ENCODE measurements at places on chromosomes 1 and 21.

GRCh38 chr1:210076620-210077019 lies 138.6 kb downstream of the SYT14 start:
- no peak for DNase-seq

DNA sequence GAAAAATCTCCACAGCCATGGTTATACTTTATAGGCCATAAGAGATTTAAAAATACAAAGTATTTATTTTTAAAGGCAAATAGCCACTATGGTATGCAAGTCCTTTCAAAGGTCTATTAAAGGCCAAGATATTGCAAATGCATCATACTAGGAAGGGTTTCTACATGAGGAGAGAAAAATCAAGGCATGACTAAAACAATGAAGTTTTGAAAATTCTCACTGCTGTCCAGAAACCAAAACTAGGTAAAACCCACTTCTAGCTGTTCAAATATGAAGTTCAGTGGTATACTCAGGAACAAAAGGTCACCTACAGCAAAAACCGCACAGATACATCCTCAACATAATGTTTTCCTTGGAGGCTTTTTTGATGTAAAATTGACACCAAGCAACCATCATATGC lies 75.0 kb downstream of the EPS15 start:
- peak; percentile 70 for DNase-seq

DNA sequence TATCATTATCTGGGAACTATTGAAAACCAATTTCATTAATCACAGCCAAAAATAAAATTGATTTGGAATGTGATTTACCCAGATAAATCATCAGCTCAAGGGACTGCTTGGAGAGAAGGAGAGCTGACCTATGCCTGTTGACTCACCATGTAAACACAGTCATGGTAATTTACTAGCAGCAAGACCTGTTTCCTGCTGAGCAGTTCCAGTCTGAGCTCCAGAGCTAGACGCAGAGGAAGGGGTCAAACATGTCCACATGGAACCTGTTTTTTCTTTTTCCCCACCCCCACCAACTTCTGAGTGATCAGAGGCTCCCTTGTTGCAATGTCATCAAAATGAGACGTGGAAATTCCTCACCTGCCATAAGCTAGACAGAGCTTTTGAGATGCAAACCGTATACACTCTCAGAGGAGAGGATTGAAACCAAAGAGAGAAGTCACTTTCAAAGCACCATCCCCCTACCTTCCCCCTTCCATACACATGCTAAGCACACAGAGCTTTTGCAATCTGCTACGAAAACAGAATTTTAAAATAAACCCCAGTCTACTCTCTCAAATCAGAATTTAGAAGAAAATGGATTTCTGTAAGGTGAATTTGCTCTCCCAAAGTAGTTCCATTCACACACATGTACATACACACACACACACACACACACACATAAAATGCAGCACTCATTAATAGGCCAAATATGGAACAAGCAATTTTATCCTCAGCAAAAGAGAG lies 55.9 kb upstream of the PTGFRN start:
- peak; percentile 89 for DNase-seq

GRCh38 chr1:185401019-185401418 lies 84.0 kb upstream of the IVNS1ABP start:
- peak; percentile 85 for DNase-seq

DNA sequence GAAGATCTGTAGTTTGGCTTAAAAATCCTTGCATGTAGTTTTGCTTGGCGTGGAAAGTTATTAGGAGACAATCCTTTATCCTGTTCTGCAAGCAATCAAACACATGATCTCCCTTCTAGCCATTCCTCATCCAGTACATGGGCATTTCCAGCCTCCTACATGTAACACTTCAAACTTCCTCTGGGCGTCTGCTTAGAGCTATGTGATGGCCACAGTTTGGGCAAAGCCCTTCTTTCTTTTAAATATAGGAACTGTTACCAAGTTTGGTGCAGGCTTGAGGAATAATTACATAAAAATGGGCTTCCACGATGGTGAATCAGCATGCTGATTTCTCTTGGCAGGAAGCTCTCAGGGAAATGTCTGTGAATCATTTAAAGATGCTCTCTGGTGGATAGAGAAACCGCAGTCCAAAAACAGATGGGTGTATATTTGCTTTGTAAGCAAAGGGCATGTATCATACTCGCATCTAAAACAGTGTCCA lies 176.9 kb upstream of the FMN2 start:
- DNase-seq: peak; percentile 81

GRCh38 chr1:8870616-8871538 lies 7.6 kb downstream of the ENO1 start:
- DNase-seq: no peak

GRCh38 chr1:184188037-184188436 lies 136.5 kb downstream of the TSEN15 start:
- no peak for DNase-seq

DNA sequence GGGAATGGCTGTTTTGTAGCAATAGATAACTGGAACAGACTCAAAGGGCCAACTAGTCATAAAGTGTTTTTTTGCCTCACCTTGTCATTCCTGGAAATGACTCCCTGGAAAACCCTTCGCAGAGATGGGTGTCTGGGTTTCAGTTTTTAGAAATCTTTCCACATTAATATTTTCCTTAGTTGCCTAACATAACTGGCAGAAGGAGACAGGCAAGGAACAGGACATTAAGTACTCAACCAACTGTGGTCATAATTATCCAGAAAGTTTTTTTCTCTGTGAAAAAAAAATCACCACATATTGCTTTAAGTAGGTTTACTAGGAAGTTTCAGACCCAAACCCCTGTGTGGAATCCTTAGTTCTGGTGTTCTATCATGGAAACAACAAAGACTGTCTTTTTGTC lies 3.4 kb upstream of the CMPK1 start:
- no peak for DNase-seq

DNA sequence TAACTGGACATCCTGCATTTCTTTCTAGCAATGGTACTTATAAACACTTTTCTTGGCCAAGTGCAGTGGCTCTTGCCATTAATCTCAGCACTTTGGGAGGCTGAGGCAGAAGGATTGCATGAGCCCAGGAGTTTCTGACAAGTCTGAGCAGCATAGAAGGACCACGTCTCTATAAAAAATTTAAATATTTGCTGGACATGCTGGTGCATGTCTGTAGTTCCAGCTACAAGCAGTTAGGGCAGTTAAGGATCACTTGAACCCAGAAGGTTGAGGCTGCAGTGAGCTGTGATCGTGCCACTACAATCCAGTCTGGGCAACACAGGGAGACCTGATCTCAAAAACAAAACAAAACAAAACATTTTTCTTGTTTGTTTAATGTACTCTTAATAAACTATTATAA lies 434.0 kb downstream of the PLA2G4A start:
- no peak for DNase-seq

DNA sequence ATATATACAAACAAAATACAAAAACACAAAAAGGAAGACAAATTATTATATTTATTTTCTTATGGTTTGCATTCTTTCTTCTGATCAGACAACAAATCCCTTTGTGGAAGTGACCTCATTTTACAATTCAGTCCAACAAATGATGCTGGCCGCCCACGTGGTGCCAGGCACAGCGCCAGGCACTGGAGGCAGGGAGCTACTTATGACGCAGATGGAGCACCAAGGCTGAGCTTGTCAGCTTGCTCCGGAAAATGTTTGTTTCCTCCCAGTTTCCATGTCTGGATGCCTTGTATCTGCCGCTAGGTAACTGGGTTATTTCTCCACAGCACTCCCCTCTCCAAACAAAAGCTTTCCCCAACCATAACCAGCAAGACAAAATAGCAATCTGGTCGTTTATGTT lies 30.7 kb upstream of the CD34 start:
- peak; percentile 42 for DNase-seq

GRCh38 chr1:36172983-36173382 lies 17.0 kb downstream of the MAP7D1 start:
- peak; percentile 86 for DNase-seq

DNA sequence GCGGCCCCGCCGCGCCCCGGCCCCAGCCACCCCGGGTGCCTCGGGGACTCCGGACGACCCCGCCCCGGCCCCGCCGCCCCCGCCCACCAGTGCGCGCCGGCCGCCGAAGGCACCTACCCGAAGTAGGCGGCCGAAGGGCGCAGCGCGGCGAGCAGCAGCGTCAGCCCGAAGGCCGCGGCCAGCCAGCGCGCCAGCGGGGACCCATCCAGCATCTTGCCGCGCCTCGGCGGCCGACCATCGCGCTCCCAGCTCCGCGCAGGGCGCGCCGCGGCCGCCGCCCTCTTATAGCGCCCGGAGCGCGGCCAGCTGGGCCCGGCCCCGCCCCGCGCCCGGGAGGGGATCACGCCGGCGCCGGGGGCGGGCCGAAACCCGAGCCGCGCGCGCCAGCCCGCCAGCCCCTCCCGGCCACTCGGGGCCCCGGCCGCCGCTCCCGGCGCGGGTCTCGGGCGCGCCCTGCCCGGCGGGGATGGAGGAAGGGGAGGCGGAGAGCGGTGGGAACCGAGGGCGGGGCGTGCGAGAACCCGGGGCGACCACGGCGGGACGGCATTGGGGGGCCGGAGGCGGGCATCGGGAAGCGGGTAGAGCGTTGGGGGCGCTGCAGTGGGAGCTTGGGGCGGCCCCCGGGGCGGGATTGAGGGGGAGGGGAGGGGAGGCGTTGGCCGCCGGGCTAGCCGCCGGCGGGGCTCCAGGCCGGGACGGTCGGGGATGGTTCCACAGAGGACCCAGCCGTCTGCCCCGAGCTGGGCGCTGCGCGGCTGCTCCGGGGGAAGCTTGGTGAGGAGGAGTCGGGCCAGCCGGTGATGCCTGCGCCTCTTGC lies at the start of gene WNT9A:
Gene WNT9A (minus strand): TSS at position 257 of the 817 bp plus-strand sequence. CDS start 45 bp downstream, at position 212.
- DNase-seq: peak; percentile 52

GRCh38 chr1:169610108-169610507 lies 19.8 kb downstream of the SELP start:
- no peak for DNase-seq

- peak; percentile 34 for DNase-seq
Measured at GRCh38 chr1:217747156-217747769, 116.1 kb downstream of the SPATA17 start.

DNA sequence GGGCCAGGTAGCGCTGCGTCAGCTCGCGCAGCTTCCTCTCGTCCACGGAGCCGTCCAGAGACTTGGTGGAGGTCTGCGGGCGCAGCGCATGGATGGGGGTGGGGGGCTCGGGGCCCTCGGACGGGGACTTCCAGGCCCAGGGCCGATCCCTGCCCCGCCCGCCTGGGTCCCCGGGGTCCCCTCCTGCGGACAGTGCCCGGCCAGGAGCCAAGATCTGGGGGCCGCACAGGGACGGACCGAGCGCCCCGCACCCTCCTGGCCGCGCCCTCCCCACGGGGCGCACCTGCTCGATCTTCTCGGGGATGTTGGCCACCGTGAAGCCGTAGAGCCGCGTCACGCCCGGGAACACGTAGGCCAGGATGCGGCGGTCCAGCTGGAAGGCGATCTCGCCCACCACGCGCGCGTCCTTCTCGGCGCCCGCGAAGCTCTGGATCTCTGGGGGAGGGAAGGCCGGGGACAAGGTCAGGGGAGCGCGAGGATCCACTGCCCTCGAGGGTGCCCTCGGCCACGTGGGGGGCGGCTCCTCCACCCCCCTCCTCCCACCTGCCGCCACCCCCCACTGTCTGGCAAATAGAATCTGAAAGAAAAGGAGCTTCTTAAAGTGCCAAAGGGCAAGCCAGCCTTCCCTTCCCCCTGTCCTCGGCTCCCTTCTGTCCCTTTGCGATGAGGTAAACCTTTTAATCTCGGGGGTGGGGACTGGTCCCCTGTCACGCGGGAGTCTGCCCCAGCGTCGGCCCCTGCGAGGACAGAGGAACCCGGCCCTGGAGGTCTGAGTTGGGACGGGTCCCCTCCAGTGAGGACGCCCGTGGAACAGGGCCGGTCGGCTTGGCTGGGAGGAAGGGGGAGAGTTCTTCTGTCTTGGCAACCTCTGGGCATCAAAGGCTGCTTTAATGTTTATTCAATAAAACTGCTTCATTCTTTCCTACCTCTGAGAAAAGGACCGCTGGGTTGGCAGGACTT lies 6.5 kb upstream of the FTCD start:
- DNase-seq: no peak

DNA sequence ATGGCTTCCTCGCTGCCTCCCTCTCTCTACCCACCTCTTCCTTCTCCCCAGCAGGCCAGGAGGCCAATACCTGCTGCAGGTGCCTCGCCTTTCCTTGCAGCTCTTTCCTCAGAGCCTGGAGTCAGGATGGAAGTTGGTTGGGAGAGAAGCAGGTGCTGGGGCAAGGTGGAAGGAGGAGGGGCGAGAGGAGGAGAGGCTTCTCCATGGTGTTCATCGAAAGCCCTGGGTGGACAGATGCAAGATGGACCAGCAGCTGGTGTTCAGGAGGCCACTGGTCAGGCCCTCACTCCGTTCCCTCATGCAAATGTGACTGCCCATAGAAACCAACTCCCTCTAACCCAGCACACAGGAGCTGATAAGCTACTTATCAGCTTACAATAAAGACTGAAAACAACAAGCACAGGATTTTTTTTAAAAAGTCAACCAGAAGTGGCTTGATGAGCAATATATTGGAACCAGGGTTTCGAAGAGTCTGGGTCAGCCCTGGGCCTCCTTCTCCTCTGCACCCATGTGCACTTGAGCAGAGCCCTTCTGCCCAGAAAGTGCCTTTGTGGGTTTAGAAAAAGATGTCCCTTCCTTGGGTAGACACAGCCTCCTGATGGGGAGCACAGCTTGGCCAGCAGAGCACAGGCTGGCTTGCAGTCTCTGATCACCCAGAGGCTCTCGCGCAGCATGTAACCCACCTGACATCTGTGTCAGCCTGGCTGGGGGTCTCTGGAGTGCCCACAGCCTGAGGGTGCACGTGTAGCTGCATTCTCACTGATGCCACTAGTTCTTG lies 16.6 kb upstream of the GSTM4 start:
- no peak for DNase-seq

- peak; percentile 61 for DNase-seq
Measured at GRCh38 chr1:207314816-207315215, 6.7 kb upstream of the CD55 start.

DNA sequence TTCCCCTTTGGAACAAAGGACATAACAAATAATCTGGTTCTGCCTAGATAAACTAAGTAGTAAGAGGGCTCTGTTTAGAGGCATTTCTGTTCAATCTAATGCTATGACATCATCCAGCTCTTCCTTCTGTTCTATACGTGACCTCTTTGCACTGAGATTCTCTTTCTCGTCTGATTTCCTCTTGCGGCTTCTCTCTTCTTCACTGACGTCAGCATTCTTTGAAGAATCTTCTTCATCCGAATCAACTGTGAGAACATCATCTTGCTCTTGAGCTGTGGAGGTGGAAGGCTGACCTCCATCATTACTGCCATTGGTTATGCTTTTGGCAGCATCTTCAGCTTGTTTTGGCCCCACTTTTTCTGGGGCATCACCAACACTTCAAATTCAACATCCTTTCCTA lies 130.4 kb downstream of the HS2ST1 start:
- no peak for DNase-seq

Measured in iris pigment epithelial cell (primary cell).